Renal cortical epithelial cell (primary cell): ENCODE measurements at places on chromosomes 2 and 18.

DNA sequence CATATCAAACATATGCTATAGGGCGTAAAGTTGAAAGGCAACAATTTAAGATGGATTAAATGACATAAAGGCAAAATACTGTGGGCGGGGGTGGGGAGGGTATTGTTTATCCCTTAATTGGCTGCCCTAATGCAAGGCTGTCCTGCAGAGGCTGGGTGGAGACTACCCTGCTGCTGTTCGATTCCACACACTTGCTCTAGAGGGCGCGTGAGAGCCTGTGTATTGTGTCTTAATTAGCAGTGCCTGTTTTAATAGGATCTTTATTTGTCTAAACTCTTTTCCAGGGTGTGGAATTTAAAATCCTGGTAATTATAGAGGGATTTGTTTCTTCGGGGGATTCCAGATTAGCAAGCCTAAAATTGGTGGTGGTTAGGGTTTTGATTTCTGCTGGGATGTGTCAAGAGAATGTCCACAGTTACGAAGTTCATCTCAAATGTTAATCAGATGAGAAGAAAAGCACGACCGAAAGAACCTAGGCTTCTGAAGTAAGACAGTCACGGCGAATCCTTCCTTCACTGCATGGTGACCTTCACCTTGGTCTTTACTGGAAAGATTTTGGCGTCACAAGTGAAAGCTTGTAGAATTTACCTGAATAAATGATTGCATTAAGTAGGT, 103.5 kb upstream of the MAP3K20 start:
- no peak for DNase-seq

- DNase-seq = no peak
Observed at GRCh38 chr2:148882051-148882450, 7.0 kb downstream of the KIF5C start.

GRCh38 chr2:180001726-180002125, 5.4 kb downstream of the CWC22 start:
- DNase-seq = no peak

GRCh38 chr18:74356959-74357358, 41.3 kb downstream of the C18orf63 start:
- DNase-seq = no peak

DNA sequence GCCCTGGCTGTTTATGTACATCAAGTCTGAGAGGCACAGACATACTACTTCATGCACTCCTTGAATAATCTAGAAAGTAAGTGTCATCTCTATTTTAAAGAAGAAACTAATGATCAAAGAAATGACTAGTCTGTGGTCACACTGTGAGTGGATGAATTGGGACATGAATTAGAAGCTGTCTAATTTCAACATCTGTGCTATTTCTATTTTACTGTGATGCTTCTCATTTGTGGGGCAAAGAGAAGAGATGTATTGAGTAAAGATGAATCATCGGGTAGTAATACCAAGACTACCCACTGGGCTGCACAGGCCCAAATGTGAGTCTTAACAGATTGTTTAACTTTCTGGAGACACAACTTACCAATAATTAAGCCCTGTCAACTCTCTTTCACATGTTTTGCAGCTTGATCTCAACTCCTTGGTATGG, 42.4 kb upstream of the MTIF2 start:
- DNase-seq = peak; percentile 64
